Mucosa of descending colon (tissue), 3 donors: ENCODE measurements at places on chromosomes 4 and X. TPM values are rescaled to one million over a fixed set of nuclear protein-coding genes. Genes with fewer than 3 reads are reported as not detected.

ERCC6L gene
- total RNA-seq, result 0.64 TPM

PNMA5 gene
- not detected for total RNA-seq

SSX4B gene
- total RNA-seq, result not detected

CFAP47 gene
- total RNA-seq, result not detected

DNA sequence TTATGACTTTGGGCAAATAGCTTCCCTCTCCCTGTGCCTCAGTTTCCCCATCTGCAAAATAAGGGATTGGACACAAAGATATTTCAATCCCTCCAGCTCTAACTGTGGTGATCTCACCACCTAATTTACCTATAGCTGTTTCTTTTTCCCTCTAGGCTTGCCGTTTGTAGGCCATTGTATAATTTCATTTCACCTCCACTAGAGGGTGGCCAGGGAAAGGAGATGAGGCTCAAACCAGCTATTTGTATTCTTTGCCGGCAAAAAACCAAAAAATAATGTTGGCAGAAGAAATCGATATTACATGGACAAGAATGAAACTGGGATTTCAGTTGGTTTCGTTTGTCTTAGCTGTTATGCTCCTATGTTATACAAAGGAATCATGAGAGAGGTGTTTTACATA, 36.1 kb upstream of the DOCK11 start:
- DNase-seq, result no peak

DNA sequence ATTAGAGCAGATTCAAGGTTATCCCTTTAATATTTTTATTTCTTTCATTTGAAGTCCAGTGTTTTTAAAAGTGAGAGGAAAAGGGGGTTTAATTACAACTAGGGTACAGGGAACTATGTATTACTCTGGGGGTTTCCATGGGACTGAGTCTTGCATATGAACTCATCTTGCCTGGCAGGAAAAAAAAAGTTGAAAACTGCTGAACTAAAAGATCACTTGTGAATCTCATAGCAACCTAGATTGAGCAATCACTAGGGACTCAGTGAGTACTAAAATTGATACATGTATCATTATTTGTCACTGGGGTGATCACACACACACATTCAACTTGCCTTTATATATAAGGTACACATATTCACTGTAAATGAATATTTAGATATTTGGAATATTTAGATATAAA, 180.7 kb upstream of the SFRP2 start:
- DNase-seq, result no peak

GRCh38 chrX:143854006-143854405, 29.9 kb upstream of the UBE2NL start:
- no peak for DNase-seq

DNA sequence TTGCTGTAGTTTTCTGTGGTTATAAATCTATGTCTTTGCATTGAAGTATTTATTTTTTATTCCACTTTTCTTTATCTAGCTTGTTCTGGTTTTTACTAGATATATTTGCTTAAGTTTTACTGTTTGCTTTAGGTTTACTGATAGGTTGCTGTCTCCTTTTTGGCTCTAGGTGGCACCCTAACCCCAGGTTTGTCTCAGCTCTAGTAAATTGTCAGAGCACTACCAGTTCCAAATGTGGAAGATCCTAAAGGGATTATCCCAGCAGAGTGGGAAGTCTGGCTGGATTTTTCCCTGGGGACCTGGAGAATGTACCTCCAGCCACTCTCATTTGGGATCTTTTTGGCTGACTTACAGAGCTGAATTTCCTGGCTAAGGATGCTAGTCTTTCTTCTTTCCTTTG, 106.1 kb downstream of the PBDC1 start:
- no peak for DNase-seq

DNA sequence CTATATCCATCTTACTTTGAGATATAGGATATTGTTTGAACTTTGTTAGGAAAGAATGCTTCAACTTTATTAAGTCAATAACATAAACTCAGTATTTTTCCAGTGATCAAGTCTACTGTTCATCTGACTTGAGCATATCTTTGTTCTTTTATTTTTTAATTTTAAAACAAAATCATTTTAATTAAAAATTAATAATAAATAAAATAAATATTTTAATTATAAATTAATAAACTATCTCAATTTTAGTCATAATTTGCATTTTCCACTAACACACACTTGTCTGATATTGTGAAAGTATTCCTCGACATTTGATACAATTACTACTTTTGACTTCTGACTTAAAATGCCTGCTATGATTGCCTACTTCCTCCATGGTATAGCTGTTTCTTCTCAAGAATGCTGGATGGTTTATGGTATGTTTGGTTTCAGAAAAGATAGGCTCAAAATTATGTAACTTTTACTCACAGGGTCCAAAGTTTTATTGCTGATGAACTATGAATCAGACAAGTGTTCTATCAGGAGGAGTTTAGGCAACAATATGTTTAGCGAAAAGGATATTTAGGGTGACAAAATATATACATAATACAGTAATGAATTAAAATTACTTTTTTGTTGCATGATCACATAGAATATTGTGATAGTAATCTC, 1132.3 kb upstream of the PCDH10 start:
- no peak for DNase-seq

GRCh38 chr4:121771869-121772268, 6.9 kb upstream of the SMIM43 start:
- no peak for DNase-seq

- DNase-seq, result no peak
Measured at GRCh38 chr4:170169699-170170098, 79.9 kb upstream of the AADAT start.

DNA sequence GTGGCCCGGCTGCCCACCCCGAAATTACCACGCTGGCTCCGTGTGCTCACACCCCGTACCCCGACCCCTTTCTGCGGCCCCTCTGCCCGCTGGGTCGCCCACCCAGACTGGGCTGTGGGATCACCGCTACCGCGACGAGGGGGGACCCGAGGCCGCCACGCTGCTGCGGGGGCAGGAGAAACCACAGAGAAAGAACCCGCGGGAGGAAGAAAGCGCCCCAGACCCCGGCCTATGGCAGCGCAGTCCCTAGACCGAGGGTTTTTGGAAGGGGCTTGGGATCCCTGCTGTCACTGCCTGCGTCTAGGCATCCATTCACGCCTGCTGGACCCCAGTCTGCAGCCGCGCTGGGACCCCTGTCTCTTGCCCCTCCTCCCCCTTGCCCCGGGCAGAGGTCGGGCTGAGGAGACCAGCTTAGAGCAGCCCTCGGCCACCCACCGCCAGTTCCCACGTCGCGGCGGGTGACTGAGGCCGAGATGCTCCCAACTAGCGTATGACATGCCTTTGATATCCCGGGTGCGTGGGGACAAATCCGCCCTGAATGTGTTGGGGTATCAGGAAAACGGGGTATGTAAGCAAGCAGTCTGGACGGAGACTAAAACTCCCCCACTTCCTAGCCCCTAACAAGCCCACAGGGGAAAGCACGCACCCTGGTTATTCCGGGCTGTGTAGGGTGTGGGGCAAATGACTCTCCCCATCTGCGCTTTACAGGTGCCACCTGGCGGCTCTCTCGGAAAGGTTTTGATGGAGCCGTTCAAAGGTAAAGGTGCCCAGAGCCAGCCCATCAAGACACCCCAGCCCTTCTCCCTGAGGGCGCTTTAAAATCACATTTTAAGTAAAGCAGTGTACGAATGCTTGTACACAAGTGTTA, 862 bp upstream of the INPP4B start:
- DNase-seq, result peak; percentile 79

DNA sequence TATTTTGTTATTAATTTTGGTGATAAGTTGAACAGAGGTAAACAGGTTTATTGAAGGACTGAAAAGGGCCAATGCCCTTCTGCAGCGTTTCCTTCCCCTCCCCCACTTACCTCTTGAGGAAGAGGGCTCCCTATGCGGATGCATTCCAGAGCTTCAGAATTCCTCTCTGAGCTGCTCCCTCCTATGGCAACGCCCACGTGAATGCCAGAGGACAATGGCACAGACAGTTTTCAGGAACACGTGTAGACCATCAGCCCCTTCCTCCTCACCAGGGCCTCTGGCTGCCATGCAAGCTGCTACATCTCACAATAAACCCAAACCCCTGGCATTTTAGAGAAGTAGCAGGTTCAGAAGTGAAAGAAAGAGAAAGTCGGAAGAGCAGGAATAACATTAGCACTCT, 127.9 kb downstream of the CHRDL1 start:
- no peak for DNase-seq

- no peak for DNase-seq
Measured at GRCh38 chr4:151991001-151991883, 230.4 kb upstream of the GATB start.

DNA sequence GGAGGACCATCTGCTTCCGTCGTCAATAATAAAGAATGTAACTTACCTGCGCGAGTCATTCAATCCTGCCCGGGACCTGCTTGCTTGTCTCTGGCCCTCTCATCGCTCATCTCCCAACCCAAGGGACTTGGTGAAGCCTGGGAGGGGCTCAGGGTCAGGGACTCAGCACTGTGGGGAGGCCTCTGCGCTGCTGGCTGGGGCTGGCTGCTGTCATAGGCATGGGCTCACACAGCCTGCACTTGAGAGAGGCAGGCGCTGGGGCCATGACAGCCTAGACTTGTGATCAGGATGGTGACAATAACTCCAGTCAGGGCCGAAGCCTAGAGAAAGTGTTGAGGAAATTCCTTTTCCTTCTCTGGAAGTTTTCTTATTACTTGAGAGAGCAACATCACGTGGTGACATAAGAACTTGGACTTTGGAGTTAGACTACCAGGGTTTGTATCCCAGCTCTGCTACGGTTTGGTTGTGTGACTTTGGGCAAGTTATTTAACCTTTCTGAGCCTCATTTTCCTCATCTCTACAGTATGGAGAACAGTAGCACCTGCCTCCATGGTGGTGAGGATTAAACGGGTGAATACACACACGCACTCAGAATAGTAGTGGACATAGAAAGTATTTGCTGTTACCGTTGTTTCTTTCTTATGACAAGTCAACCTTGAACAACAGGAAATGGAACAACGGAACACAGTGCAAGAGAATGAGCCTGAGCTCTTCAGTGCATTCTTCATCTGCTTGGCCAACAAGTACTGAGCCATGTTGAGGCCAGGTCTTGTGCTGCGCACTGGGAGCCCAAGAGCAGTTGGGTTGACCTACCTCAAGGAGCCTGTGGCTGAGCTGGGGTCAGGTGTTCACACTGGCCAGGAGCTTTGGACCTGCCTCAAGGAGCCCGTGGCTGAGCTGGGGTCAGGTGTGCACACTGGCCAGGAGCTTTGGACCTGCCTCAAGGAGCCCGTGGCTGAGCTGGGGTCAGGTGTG, 60.5 kb downstream of the TBC1D14 start:
- no peak for DNase-seq

DNA sequence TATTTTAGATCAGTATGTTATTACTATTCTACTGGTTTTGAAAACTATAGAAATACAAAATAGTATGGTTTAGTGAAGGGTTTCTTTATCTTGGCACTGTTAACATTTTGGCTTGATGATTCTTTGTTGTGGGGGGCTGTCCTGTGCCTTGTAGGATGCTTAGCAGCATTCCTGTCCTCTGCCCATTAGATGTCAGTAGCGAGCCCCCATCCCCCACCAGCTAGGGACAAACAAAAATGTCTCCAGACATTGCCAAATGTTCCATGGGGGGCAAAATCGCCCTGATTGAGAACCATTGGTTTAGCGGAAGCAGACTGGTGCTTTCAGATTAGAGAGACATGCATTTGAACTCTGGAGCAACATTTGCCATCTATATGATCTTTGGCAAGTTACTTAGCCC, 23.3 kb downstream of the SPARCL1 start:
- DNase-seq, result no peak

DNA sequence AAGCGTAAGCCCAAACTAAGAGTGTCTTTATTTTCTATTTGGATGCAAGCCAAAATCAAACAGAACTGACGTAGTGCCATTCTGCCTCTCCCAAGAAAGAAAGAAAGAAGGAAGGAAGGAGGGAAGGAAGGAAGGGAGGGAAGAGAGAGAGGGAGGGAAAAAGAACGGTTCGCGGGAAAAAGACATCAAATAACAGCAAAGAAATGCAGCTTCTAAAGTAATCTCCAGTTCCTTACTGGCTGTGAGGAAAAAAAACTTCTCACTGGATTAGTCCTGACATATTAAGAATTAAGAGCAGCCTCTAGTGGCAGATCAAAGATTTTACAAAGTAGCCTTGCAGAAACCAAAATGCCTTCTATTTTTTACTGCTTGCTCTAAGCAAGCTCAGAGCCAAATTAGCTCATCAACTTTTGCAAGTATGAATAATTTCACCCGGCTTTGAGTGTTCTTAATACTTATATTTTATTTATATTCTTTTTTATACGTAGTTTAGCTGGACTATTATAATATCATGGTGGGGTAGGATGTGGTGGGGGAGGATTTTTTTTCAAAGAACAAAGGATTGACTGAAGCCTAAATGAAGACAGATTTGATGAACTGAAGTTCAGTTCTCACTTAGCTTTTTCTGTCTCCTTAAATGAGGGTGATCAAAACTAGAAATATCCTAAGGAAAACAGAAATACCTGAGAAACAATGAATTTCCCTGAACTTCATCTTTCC, 36.6 kb downstream of the PITX2 start:
- DNase-seq, result no peak

- DNase-seq, result no peak
Measured at GRCh38 chr4:47271291-47271690, 192.2 kb downstream of the COMMD8 start.

- DNase-seq, result no peak
Measured at GRCh38 chrX:123487669-123488068, 245.2 kb downstream of the THOC2 start.

- no peak for DNase-seq
Measured at GRCh38 chrX:20672476-20672875, 405.8 kb upstream of the RPS6KA3 start.

- no peak for DNase-seq
Measured at GRCh38 chr4:27005905-27006590, 145.4 kb downstream of the STIM2 start.

DNA sequence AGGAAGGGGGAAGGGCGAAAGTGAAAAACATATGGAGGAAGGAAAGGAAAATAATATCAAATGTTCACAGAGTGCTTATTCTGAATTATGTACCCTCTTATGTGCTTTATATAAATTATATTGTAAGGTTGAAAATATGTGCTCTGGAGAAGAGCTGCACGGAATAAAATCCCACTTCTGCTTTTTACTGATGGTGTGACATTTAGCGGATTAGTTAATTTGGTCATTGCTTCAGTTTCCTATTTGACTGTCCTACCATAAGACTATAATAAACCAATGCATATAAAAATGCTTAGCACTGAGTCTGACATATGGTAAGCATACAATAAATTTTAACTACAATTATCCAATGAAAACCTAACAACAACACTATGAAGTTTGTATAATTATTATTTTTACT, 86.2 kb downstream of the NPFFR2 start:
- no peak for DNase-seq

GRCh38 chrX:10160211-10160610, 3.4 kb downstream of the CLCN4 start:
- no peak for DNase-seq

DNA sequence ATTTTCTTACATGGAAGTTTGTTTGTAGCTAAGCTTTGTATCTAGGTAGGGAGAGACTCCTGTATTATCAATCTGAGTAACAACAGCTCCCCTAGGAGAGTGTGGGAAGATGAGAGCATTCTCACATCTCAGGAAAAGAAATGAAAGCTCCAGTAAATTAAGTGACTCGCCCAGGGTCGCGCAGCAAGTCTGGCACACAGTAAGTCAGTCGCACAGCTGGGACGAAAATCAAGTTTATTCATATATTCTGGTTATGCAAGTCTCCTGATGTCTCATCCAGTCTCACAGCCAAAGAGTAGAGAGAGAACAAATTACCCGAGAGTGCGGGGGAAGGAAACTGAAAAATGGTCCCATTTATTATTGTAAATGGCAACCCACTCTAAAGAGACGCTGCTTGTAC, 216.1 kb downstream of the STK32B start:
- no peak for DNase-seq

GRCh38 chr4:116020141-116020722, 906.8 kb upstream of the NDST4 start:
- no peak for DNase-seq
